Stimulated activated CD8-positive, alpha-beta memory T cell treated with anti-CD3 and anti-CD28 coated beads, Interleukin-2, amount 100 ng/mL, for 1 hour (primary cell): ENCODE measurements at places on chromosomes 2 and 18.

- DNase-seq, result no peak
These were observed 6.2 kb upstream of the KDSR start for GRCh38 chr18:63373161-63373560.

GRCh38 chr2:99472600-99472960, 17.2 kb downstream of the REV1 start:
- no peak for DNase-seq

GRCh38 chr2:36965751-36966369, 476 bp downstream of the STRN start:
- peak; percentile 8 for DNase-seq

GRCh38 chr2:21404827-21405625, 281.3 kb downstream of the TDRD15 start:
- DNase-seq, result no peak

- DNase-seq, result no peak
These were observed 511.5 kb downstream of the TNS1 start for GRCh38 chr2:217491271-217491670.

- DNase-seq, result no peak
These were observed 122.9 kb upstream of the ACVR1C start for GRCh38 chr2:157751462-157752058.

DNA sequence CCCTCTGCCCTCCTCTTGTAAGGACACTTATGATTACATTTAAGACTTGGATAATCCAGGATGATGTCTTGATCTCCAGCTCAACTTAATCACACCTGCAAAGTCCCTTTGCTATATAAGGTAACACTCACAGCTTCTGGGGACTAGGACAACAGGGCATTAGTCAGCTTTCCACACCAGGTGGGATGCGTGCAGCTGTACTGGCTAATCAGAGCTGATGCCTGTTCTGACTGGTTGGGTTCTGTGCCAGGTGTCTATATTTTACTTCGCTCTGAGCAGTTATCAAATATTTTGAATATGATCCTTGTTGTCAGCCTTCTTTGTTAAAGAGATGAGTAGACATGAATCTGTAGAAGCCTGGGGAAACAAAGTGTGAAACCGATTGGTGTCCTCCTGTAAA, 115.5 kb upstream of the ATP8B1 start:
- no peak for DNase-seq

DNA sequence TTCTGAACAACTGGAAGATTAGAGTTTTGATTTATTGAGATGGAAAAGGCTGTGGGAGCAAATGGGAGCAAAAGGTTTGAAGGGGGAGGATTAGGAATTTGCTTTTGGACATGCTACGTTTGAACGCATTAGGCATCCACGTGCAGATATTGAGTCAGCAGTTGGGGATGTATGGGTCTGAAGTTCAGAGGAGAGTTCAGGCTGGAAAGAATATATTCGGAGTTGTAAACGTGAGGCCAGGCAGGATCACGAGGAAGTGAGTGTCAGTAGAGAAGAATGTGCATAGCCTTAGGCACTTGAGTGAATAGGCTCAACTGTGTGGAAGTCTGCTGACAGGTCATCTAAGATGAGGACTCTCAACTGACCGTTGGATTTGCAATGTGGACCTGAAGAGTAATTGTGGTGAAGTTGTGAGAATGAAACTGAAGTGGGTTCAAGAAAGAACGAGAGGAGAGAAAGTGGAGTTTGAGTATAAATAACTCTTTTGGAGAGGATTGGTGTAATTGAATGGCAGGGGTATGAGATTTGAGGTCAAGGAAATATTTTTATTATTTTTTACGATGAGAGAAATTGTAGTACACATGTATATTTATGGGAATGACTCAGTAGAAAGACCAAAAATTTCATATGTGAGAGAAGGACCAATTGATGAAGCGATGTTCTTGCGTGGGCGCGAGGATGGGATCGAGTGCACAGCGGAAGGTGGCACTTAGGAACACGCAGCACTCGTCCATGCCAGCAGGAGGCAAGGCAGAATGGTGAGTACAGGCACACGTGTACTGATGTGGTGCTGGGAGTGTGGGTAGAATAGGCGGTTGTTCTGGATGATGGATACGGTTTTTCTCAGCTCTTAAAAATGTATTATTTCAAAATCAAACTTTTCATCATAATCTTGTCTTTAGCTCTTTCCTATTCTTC, 40.5 kb upstream of the POLE4 start:
- DNase-seq, result no peak

GRCh38 chr2:48755473-48755872, at the start of gene LHCGR:
Gene LHCGR (minus strand): TSS chr2:48755724. CDS start chr2:48755671, 53 bp downstream.
- DNase-seq, result no peak
